Fibroblast of skin of right biceps (primary cell): ENCODE measurements at places on chromosomes 5 and 9.
A peak's percentile ranks its signal among the peaks of the same experiment; 100 is the strongest.

GRCh38 chr9:91305596-91306295, 56.0 kb downstream of the AUH start:
- no peak for DNase-seq

- DNase-seq: no peak
These were observed 531 bp downstream of the MVB12B start for GRCh38 chr9:126327006-126327713.

DNA sequence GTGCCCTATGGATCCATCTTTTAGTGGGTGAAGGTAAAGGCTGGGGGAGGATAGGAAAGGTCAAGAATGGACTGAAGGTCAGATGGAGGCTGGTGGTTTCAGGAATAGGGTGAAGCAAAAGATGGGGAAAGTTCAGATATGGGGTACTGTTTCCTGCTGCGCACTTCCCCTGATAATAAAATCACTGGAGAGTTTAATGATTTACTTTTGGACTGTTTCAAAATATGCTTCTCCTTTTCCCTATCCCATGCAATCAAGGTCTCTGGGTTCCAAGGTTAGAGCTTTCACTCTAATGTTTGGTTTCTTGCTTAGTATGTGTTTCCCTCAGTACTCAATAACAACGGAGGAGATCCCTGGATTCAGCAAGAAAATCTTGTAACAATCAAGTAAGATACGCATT, 10.8 kb upstream of the PPP3R2 start:
- no peak for DNase-seq

DNA sequence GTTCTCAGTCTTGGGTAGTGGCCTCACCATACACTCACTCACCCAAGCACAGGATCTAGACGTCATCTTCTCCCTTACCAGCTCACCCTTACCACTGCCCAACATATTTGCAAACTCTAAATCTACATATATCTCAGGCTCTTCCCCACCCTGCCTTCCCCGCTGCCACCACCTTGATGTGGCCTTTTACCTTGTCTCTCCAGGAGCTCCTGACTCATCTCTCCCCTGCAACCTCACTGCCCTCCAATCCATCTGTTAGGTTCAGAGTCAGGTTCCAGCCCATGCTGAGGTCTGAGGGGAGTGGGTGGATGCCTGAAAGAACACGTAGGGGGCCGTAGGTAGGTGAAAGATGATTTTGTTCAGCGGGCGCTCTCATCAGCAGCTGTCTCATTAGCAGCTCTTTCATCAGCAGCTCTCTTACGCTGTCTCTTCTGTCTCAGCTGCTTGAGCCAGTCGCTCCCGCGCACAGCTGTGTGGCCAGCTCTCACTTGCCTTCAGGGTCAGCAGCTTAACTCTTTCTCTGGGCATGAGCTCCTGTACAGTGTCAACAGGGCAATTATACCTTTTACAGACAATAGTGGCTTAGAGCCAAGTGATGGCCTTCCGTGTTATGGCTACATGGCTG, 23.1 kb upstream of the CKMT2 start:
- DNase-seq: no peak

DNA sequence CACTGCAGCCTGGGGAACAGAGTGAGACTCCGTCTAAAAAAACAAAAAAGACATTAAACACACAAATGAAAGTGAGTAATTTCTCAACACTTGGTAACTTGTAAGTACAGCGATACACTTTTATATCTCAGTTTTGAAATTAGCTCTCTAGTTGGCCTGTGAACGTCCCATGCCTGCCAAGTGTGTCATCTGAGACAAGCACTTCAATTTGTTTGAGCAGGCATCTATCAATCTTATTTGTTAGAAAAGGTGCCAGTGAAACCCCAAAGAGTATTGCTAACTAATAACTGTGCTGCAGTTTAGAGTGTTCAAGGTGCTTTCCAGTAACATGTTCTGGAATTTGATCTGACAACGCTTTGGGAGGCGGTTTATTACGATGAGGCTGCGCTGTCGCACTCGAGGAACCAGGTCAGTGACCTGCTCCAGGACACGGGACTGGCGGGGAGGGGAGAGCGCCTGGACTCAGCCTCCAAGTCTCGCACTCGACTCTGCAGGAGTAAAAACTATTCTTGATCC, 1.1 kb upstream of the SPIN1 start:
- DNase-seq: no peak

DNA sequence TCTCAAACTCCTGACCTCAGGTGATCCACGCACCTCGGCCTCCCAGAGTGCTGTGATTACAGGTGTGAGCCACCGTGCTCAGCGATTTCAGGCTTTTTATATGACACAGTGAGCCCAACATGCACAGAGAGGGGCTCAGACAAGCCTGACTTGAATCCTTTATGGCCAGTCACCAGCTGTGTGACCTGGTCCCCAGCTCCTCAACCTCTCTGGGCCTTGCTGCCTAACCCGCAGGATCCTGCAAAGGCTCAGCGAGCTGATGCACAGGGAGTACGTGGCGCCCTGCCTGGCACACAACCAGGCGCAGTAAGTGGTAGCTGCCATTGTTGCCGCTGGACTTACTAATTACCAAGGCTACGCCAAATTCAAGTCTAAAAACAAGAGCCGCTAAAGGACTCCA, 16.6 kb upstream of the NCS1 start:
- no peak for DNase-seq

- no peak for DNase-seq
These were observed 93.5 kb downstream of the PPP2R2B start for GRCh38 chr5:146785065-146785464.

DNA sequence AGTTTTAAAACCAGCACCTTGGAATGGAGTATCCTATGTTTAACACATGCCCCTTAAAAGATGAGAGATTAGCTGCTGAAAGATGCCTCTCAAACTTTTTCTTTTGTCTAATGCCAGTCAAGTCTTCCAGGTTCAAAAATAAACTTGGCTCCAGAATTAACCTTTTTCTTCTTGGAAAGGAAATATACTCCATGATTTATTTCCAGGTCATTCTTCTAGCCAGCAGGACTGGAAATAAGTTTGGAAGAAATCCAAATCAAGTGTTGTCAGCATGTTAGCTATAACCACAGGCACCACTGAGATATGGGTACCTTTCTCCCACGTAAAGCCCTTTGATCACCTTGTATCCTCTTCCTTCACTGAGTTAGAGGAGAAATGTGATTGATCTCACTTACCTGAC, 56.1 kb downstream of the NLN start:
- no peak for DNase-seq

- no peak for DNase-seq
These were observed 103.5 kb downstream of the ACER2 start for GRCh38 chr9:19512103-19512832.

- DNase-seq: peak; percentile 11
These were observed 141.4 kb downstream of the LRRC70 start for GRCh38 chr5:62720031-62720441.

DNA sequence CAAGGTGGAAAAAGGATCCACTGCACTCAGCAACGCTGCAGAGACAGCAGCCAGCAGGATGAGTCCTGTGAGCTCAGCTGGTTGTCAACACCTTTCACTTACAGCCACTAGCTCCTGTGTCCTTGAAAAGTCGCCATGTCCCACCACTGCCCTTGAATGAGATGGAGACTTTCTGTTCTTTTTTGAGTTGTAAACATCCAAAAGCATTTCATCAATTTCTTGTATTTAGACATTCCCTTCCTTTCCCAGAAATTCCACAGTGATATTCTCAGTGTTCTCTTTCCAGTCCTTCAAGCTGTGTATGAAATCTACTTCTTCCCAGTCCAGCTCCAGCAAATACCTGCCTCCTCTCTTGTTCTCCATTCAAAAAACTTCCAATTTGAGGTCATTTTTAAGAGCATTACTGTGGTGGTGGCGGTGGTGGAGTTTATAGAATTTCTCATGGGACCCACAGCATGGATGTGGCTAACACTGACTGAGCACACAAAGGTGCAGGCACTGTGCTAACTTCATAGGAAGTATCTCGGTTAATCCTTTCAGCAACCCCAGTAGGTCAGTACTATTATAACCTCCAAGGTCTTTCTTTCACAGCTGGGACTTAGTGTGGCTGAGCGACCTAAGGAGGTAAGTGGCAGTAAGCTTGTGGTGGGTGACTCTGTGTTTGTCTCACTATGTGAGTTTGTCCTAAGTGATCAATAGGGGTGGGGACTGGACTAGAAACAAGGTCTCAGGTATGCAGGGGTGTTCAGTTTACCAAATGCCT, 15.0 kb upstream of the GPX3 start:
- DNase-seq: no peak

DNA sequence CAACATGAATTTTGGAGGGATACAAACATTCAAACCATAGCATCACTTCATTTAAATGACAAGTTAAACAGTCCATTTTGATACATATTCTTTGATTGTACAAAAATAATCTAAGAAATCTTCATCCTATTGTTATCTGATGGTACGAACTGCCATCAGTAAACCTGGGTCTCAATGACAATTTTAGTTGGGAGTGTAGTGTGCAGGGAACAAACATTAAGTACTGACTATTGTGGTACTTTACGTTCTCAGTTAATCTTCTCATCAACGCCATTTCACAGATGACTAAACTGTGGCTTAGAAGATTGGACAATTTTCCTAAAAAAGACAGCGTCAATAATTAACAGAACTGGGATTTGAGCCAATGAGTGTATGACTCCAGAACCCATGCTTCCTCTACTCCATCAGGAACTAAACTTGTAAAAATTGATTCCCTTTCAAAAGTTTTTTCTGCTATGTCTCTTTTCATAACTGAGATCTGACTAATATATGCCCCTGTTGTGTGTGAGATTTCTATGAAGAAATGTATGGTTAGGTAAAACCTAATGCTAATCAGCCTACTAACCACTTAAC, 21.1 kb downstream of the TNPO1 start:
- DNase-seq: peak; percentile 49

GRCh38 chr9:113873446-113873845, 2.7 kb upstream of the ZNF618 start:
- DNase-seq: no peak

DNA sequence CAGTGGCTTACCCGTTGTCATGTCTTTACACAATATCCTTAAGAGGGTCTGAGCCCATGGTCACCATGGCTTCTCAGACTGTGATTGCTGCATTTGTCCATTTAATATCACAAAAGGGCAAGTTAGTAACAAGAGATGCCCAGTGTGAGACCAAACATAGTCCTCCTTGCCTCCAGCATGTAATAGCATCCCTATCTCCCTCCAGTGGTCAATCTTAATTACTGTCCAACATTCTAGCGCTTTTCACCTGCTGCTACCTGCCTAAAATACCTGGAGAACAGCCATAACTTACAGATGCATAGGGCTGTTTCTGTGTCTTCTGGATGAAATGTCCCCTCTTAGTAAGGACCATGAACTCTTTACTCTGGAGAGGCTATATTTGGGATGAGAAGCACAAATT, 267.2 kb upstream of the DAB2 start:
- no peak for DNase-seq

DNA sequence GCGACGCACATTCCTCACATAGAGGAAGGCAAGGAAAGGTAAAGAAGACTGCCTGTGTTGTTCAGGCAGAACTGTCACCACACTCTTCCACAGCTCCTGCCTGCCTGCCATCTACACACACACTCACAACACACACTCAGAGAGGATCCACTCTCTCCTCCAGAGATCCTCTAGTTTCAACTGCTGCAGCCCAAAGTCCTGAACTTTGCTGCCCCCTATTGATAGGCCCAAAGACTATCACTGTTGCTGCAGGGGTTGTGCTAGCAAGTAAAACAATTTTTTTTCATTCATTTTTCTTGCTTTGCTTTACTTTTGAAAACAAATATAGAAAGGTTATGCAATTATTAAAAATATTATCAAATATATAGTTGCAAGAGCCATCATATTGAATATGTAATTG, 5.9 kb upstream of the CFAP90 start:
- no peak for DNase-seq

DNA sequence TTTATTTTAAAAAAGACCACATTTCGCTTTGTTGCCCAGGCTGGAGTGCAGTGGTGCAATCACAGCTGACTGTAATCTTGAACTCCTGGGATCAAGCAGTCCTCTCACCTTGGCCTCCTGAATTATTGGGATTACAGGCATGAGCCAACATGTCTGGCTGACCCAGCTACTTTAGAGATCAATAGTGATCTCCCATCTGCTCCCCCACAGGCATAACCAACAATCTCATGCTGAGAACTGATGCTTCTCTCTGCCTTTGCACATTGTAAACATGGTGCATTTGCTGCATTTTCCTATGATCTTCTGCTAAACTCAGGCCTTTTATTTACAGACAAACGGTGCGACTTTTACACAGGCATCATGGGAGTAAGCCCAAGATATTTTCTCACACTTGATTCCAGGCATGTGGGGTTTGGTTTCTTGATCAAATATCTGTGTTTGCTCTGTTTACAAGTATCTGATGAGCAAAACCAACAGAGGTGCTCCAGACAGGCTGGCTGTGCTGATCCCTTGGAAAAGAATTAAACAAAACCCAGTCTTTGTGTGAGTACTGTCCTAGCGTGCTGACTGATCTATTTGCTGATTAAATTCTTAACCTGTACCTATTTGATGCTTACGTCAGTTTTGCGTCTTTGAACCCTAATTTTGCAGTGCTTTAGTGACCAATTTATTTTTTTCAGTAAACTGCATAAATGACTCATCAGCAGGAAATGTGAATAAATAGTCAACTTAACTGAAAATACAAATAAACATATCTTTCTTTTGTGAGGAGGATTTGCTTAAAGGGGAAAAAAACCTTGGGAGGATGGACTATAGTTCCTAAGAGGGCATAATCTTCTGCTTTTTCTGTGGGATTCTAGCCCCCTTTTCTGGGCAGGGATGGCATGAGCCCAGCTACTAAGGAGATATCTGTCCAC, 191.7 kb upstream of the NR3C1 start:
- no peak for DNase-seq

GRCh38 chr9:112207451-112207850, 32.4 kb upstream of the SUSD1 start:
- DNase-seq: no peak

GRCh38 chr9:120104771-120105170, 475.2 kb downstream of the CDK5RAP2 start:
- no peak for DNase-seq

GRCh38 chr5:2129568-2130272, 247.0 kb upstream of the IRX4 start:
- no peak for DNase-seq

- DNase-seq: no peak
These were observed 75.6 kb upstream of the SPIN1 start for GRCh38 chr9:88312517-88313103.
